Spinal cord (tissue), 10 donors: ENCODE measurements at places on chromosomes 6 and 20.

- no peak for DNase-seq
Observed at GRCh38 chr6:23584134-23584763, 541.8 kb upstream of the NRSN1 start.

DNA sequence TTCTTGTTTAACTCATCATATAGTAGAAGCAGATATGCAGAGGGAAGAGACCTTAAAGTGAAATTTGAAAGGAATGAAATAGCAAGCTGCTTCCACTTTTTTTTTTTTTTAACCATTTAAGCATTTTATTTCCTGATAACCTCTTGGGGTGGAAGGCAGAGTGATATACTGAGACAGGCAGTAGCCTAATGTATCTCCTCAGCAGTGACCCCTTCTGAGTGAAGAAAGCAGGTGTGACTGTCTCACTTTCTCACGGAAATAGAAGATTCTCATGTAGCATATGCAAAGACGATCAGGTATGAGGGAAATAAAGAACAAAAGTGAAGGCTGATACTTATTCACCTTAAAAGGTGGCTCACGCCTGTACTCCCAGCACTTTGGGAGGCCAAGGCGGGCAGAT lies 187.1 kb upstream of the STXBP5 start:
- no peak for DNase-seq

GRCh38 chr20:63015662-63016361 lies 9.0 kb upstream of the BHLHE23 start:
- no peak for DNase-seq

DNA sequence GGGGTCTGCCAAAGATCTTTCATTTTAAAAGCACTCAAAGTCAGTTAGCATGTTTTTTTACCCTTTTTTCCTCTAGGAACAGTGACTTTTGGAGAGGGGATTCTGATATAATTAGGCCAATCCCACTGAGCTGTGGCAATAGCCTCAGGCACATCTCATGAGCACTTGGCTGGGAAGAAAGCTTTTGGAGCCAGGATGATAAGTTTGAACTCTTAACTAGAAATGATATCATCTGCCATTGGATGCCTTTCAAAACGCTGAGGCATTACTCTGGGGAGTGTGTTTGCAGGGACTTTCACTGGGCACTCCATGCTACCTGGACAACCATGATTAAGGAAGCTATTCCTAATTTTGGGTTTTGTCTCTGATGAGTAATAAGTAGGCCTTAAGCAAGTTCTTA lies 3.7 kb downstream of the SCGN start:
- no peak for DNase-seq

DNA sequence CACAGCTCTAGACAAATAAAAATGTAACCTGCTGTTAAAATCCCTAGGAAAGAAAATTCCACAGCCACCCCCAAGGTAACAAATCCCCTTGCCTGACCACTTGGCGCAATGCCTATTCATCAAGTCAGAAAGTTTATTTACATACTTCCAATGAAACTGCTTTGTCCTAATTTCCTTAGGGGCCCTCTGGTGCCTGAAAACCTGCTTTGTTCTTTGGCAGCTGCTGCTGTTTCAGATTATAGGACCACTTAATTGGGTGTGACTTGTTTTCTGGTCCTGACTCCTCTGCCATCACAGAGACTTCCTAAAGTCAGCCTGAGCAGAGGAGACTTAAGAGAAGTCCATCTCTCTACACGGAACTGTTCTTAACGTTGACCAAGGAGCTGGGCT lies 323.6 kb downstream of the UBE3D start:
- DNase-seq, result no peak
